ENCODE measurements at places on chromosomes 3 and 15. TPM values are rescaled to one million over a fixed set of nuclear protein-coding genes. Genes with fewer than 3 reads are reported as not detected.

GRCh38 chr3:69828817-69829216, 89.6 kb downstream of the MITF start:
- no peak for DNase-seq

Gene RASGRP1
- 216 TPM for total RNA-seq

DNA sequence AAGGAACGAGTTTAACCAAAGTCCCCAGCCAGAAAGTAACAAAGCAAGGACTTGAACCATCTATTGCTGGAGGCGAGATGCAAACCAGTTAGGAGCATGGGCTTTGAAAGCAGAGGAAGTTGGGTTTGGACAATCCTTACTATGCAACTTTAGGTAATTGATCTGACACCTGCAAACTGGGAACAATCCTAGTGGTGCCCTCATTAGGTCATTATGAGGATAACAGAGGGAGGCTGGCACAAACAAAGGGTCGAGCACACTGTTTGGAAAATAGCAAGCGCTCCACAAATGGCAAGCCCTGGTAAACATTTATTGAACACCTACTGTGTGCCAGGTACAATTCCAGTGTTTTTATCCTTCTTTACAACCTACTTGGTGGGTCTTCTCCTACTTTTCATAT, 45.6 kb downstream of the WNT5A start:
- no peak for DNase-seq

- no peak for DNase-seq
Observed at GRCh38 chr15:60708684-60709083, 229.7 kb upstream of the ICE2 start.

GRCh38 chr3:124837065-124837464, 50.1 kb downstream of the ITGB5 start:
- DNase-seq, result no peak

Gene GOLGA6L4
- total RNA-seq, result 5.1 TPM

Gene ERICH6
- total RNA-seq, result not detected

GRCh38 chr3:146342989-146343388, 92.1 kb upstream of the PLSCR4 start:
- no peak for DNase-seq

DNA sequence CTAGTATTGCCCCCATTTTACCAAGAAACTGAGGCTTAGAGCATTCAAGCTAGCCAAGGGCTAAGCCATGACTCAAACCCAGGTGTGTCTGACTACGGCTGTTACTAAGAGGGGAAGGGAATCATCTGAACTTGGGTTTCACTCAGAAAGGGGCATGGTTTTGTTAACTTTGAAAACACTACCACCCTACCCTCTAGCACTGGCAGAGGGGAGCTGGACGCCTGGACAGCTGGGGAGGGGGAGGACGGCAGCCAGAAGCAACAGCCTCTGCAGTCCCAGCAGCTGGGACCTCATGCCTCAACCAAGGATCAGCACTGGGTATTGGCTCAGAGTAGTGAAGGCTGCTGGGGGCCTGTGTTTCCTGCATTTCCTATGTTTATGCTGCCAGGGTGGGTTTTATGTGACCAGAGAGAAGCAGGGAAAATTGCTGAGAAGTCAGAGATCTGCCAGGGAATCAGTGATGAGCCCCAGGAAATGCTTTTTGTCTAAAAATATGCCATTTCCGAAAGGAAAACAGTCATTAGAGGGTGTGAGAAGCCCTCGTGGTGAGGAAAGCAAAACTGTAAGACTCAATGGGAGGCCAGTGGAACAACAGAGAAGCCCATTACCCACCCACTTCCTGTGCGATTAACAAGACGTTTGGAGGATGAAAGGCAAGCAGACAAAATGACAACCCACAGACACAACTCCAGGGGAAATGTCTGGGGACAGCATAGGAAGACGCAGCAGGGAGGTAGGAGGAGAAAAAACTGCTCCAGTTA, 41.2 kb downstream of the LIPC start:
- DNase-seq, result peak; percentile 15

GRCh38 chr3:12237076-12237475, 51.8 kb upstream of the PPARG start:
- no peak for DNase-seq

Gene VIPR1
- 31.2 TPM for total RNA-seq

GRCh38 chr15:47552978-47553608, 164.2 kb upstream of the SEMA6D start:
- DNase-seq, result no peak

DNA sequence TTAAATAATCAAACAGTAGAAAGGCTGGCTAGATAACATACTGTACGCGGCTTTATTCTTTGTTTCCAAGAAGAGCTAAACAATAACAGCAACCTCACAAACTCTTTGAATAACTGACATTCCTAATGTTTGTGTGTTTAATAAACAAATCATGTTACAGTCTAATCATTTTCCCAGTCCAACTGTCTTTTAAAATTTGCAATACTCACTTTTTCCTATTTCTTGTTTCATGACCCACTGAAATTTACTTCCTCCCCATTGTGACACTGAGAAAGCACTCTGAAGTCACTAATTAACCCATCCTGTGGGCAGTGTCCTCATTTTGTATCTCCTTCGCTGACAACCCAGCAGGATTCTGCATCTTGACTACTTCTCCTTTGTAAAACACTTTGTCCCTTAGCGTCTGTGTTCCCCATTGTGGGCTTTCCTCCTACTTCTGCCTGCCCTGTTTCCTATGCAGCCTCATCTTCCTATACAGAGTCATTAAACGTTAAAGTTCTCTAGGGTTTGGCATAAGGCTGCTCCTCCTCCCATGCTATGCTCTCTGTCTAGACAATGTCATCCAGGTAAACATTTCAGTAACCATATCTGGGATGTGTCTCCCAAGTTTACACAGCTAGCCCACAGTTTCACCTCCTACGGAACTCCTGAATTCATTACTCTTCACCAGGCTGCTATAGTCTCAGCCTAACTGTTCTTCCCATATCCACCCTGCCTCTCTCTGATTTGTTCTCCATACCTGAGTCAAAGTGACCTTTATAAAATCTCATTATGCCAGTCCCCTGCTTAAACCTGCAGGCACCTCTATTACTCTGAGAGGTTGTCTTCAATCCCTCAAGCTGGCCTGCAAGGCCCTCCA, 148.9 kb downstream of the GREM1 start:
- DNase-seq, result no peak

- no peak for DNase-seq
Observed at GRCh38 chr3:58723173-58723572, 56.6 kb upstream of the FAM3D start.

DNA sequence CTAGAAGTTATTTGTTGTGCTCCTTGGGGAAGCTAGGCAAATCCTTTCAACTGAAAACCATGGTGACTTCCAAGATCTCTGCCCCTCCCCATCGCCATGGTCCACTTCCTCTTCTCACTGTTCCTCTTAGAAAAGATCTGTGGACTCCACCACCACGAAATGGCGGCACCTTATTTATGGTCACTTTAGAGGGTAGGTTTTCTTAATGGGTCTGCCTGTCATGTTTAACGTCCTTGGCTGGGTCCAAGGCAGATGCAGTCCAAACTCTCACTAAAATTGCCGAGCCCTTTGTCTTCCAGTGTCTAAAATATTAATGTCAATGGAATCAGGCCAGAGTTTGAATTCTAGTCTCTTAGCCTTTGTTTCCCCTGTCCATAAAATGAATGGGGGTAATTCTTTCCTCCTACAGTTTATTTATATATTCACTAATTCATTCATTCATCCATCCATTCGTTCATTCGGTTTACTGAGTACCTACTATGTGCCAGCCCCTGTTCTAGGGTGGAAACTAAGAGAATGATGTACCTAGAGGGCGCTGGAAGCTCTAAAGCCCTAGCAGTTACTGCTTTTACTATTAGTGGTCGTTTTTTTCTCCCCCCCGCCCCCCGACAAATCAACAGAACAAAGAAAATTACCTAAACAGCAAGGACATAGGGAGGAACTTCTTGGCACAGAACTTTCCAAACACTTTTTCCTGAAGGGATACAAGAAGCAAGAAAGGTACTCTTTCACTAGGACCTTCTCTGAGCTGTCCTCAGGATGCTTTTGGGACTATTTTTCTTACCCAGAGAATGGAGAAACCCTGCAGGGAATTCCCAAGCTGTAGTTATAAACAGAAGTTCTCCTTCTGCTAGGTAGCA, 657 bp downstream of the PATL2 start:
- DNase-seq, result no peak

DNA sequence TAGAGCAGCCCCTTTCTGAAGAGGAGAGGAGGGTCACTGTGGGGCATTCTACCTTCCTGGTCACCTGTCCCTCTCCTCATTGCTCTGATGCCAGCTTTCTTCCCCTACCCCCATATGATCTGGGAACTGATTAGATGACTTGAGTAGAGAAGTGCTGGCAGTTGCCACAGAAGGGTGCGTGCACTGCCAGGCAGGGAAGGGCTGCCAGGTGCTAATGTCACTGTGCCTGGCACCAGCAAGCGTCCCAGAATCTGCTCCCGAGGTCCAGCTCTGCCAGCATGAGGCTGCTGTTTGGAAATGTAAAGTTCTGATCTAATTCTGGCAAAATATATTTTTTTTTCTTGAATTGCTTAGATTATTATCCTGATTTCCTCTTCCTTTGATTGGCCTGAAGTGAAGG, 52.8 kb downstream of the PPM1L start:
- no peak for DNase-seq

GRCh38 chr15:88606070-88606794, 14.9 kb upstream of the AEN start:
- no peak for DNase-seq

Gene AQP9
- total RNA-seq, result not detected

Gene CCNB2
- 1.8 TPM for total RNA-seq

DNA sequence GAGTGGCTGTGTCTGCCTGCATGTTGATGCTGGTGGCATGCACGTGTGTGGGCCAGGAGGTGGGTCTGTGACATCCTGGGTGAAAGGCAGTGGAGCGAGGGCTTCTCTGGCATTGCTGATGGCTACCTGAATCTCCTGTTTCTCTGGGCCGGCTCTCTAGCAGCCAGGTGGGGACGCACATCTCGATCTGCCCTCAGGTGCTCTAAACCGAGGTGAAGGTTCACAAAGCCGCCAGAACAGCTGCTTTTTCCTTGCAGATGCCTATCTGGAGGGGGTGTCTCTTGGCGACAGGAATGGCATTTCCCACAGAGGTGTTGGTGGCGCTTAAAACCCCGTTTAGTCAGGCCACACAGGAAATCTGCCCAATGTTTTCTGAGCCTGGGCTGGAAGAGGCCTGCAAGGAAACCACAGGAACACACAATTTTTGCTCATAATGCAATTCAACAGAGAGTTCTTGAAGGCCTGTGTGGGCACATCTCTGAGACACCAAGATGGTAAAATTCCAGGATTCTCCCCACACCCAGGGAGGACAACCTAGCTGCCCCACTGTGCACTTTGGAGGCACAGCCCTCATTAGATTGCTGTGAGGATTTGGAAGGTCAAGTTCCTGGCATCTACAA, 11.9 kb downstream of the TMEM158 start:
- no peak for DNase-seq

Gene C3orf49
- total RNA-seq, result not detected

DNA sequence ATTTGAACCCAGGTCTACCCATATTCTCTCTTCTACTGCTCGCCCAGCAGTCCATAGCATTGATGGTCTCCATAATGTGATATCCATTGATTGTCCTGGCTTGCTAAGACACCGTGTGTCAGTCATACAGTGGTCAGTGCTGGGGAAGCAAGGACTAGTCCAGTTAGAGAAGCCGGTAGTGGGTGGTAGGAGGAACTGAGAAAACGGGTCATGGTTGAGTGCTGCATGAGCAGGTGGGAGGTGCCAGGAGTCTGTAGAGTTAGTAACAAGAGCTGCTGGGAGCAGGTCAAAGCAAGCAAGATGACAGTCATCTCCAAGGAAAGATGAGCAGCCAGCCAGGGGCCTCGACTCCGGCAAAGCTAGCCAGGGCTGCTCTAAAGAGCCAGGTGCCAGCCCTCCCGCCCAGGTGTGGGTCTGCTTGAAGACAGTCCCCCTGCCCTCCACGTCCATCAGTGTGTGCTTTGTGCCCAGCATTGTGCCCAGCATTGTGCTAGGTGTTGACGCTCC, 29.5 kb upstream of the USP3 start:
- DNase-seq, result no peak

DNA sequence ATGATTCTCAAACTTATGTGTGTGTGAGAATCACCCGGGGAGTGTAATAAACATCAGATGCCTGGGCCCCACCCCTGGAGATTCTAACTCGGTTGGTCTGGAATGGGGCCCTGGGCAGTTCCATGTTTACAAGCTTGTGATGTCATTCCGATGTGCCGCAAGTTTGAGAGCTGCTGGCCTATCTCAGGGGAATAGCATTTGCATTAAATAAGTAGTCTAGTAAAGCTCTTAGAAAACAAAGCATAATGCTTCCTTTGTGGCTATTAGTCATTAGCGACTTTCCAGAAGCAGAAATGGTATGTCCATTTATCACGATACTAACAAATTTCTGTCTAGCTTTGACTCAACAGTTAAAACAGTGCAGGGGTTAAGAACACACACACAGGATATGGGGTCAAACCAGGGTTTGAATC, 20.9 kb downstream of the PGBD4 start:
- no peak for DNase-seq

DNA sequence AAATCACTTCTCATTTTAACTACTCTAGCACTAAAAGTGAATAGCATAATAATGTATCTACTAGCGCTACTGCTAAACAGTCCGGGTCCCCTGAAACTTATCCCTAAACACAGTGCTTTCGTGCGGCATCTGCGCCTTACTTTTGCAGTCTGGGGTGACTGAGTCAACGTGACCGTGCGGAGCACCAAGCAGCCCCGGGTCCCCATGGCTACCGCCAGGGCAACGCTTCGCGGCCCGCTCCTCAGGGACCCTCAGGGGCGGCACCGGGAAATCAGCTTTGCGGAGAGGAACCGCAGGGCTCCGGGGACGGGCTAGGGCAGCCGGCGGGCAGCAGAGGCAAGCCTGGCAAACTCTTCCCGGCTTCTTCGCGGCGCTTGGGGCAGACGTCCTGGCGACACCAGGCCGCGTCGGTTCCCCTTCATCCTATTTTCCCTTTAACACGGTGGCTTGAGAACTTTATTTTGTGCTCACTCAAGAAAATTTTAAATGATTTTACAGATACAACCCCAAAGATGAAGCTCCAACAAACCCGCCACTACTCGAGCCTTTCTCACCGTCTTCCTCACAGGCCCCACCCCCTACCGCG, 757 bp upstream of the DIPK2A start:
- DNase-seq, result peak; percentile 43

- DNase-seq, result no peak
Observed at GRCh38 chr3:113002679-113003078, 11.9 kb downstream of the GTPBP8 start.

GRCh38 chr3:32147933-32148332, 41.5 kb downstream of the GPD1L start:
- DNase-seq, result no peak

Gene CPNE4
- not detected for total RNA-seq

GRCh38 chr3:187985647-187986046, 168.3 kb upstream of the LPP start:
- DNase-seq, result no peak
